ENCODE measurements at places on chromosomes 5 and 9.

GRCh38 chr5:108481355-108481931 is 99.5 kb upstream of the FBXL17 start:
- DNase-seq, result no peak

DNA sequence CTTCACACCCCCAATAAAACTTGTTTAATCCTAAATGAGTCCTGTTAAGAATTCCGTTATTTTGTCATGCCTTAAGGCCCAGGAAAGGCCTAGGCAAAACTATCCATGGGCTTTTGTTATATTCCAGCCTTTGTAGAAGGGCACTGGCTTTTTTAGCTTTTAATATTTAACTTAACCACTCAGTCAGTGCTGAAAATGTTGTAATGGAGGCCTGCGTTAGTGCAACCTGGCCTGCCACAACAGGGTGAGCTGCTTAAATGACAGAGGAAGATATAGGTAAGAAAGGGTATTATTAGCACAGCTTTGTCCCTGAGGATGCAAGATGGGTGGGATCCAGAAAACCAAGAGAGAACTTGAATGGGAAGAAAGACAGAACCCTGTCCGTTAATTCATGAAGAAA is 40.2 kb upstream of the PCAT7 start:
- DNase-seq, result no peak

DNA sequence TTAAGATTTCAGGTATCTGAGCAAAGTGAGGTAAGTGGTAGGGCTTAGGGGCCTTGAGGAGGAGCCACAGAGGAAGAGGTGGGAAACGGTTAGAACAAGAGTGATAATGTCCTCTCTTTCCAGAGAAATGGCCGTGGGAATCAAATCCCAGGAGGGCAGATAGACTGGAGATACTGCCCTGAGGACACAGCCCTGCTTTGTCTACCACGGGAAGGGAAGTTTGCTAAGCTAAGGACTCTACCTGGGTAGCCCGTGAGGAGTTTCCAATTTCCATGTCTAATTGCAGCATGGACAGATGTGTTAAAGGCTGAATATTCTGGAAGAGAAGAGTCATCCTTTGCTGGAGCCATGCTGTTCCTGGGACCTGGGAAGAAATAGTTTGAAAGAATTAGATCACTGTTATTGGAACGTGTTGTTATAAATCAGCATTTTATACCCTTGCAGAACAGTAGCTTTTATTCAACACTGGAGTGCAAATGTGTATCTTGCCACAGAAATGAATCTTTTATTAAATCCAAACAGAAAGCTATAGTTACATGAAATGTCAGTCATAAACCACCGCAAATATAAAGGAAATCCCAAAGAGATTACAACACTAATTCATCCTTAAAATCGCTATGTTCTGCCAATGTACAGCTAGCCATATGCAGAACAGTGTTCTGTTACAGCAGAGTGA is 133.2 kb upstream of the LHFPL2 start:
- DNase-seq, result no peak

- DNase-seq, result no peak
Measured at GRCh38 chr9:116160676-116161571, 7.3 kb downstream of the PAPPA start.

DNA sequence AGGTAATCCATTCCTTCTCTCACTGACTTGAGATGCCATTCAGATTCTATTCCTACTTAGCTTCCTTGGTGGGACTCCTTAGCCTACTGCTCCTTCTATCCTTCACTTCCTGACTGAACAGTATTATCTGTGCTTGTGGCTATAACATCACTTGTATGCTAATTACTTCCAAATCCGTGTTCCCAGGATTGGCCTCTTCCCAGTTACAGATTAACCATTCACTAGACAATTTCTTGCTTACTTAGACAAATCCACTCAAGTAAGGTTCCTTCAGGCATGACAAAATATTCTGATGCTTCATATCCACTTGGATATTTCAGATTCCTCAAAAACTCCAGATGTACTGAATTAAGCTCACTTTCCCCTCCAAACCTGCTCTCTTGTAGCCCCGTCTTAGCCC is 18.3 kb downstream of the LIFR start:
- DNase-seq, result no peak

- no peak for DNase-seq
Measured at GRCh38 chr9:119951591-119951990, 582.4 kb upstream of the BRINP1 start.

DNA sequence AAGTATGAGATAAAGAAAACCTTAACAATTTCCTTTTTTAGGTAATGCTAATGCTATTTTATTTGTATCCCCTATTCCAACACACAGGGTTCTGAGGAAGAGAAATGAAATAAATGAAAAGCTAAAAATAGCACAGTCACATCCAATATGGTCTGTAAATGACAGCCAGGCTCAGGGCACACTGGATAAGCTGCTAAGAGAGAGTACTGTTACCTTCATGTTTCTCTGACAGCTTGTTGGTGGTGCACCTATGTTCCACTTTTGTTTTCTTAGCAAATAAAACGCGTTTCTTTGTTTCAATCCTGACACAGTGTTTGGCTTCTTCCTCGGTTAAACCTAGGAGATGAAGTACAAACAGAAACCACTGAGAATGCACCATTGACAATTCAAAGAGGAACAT is 41.3 kb downstream of the C6 start:
- no peak for DNase-seq

DNA sequence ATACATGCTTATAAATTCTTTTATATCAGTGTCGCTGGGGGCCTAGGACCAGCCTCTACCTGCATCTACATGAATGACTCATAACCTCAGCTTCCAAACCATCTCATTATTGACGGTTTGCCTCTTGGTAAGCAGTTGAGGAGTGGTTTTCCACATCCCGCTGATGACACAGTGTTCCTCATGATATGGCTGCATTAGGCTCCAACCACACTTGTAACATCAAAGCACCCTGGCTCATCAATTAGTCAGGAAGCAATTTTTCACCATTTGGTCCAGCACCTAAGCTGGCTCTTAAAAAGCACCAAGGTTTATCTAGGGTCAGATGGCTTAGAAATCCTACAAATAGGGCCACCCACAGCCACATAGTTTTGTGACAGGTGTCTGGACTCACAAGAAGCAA is 402.4 kb downstream of the ARHGEF28 start:
- no peak for DNase-seq

GRCh38 chr5:80594810-80595209 is 24.7 kb upstream of the ANKRD34B start:
- no peak for DNase-seq

DNA sequence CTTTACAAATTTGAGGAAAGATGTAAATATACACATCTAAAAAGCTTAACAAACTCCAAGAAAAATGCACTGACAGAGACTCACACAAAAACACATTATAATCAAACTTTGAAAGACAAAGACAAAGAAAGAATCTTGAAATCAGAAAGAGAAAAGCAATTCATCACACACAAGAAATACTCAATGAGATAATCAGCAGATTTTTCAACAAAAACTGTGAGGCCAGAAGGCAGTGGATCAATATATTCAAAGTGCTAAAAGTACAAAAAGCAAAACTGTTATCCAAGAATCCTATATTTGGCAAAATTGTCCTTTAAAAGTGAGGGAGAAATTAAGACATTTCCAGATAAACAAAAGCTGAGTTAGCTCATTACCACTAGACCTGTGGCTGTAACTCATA is 6.1 kb downstream of the TPD52L3 start:
- no peak for DNase-seq

- peak; percentile 83 for DNase-seq
Measured at GRCh38 chr9:136631038-136632000, 31.4 kb upstream of the EGFL7 start.

- DNase-seq, result no peak
Measured at GRCh38 chr9:99873531-99873930, 32.9 kb upstream of the STX17 start.

DNA sequence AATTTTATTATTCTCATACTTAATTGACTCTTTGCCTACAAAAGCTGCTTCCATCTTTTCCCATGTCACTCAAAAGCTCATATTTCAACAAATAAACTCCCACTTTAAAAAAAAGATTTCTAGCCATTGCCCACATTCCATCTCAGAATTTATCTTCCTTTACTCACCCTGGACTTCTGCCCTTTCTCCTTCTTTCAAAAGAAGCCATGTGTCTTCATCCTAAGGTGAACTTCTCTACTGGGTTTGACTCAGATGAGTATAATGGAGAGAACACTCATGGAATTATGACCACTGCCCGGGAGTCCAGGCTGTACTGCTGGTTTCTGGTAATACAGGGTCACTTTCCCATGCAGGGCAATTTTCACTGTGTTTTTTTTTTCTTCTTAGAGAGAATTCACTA is 548.5 kb upstream of the ZNF462 start:
- no peak for DNase-seq

DNA sequence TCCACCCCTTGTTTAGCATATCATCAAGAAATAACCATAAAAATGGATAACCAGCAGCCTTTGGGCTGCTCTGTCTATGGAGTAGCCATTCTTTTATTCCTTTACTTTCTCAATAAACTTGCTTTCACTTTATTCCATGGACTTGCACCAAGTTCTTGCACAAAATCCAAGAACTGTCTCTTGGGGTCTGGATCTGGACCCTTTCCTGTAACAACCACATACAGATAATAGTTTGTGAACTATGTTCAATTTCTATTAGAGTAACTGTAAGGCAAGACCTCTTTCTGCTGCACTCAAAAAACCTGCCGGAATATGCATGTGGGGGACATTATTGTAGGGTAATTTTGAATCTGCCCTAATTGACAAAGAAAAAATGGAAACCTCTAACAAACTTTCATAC is 66.9 kb upstream of the TMEM215 start:
- DNase-seq, result no peak

- peak; percentile 60 for DNase-seq
Measured at GRCh38 chr5:141040771-141041426, 10.3 kb upstream of the PCDHB1 start.

DNA sequence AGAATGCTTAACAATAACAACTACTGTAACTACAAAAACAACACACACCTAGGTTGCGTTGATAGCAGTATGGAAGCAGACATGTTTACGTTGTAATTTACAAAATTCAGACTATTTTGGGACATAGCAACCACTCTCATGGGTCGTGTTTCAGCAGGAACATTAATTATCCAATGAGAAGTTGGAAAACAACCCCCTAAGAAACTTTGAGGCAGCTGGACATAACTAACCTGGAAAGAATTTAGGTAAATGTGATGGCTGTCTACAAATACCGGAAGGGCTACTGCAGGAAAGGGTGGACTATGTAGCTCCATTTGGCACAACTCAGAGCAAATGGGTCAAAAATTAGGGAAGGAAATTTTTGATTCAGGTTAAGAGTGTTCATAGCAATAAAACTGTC is 409.3 kb downstream of the ADGRV1 start:
- no peak for DNase-seq

DNA sequence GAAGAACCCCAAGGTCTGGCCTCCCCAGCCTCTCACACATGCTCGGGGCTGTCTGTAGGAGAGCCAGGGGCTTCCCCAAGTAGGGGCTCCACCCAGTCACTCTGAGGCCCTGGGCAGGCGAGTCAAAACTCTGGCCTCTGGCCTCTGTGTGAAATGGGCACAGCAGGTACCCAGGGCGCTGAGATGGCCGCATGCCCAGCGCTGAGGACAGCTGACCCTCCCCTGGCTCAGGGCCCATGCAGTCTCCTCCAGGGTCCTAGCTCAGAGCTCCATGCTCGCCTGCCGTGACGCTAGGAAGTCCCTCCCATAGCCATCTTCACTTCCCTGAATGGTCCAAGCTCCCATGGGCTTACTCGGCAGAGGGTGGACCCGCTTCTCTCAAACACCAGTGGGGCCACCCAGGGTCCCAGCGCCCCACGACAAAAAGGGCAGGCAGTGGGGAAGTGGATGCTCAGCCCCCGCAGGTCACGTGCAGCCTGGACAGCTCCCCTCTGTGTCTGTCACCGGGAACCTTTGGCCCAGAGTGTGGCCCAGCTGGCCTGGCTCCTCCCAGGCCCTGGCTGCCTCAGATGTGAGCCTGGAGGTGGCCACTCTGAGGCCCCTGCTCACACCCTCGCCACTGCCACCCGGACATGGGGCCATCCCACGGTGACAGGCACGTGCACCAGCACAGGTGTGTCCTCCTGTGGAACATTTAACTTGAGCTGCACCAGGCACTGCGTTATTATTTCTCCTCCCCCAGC is 12.2 kb upstream of the VAV2 start:
- no peak for DNase-seq

GRCh38 chr9:102135768-102136167 is 397.3 kb upstream of the GRIN3A start:
- no peak for DNase-seq

- no peak for DNase-seq
Measured at GRCh38 chr9:70561111-70561510, 146.7 kb upstream of the KLF9 start.

- no peak for DNase-seq
Measured at GRCh38 chr9:124501771-124502320, 5.4 kb downstream of the NR5A1 start.

DNA sequence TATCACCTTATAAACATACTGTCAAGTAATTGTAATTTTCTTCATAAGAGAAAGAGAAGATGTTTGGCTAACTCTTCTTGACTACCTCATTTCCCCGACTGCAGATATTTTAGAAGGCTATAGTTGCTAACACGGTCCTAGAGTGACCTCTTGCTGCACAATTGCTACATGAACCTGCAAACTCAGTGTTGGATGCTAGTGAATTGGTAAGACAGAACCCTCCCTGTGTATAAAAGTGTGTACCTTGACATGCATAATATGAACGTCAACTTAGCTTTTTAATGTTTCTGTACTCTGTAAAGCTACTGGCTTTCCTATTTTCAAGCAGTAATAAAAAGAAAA is 46.7 kb upstream of the CER1 start:
- no peak for DNase-seq

GRCh38 chr9:127186806-127187205 is 64.4 kb upstream of the ANGPTL2 start:
- DNase-seq, result no peak

DNA sequence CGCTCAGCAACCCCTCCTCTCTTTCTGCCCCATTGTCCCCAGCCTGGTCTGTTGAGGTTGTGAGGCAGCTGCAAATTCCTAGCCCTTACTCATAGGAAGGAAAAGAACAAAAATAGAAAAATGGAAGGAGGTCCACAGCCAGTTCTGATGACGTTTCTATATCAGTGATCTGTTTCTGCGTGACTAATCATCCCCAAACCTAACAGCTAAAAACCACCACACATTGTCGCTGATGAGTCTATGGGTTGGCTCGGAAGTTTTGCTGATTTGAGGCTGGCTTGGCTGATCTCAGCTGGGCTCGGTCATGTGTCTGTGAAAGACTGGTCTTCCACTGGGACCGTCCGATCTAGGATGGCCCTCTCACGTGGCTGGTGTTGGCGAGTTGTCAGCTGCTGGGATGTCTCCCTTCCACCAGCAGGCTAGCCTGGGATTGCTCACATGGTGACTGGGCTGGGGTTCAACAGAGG is 200.6 kb upstream of the ZNF618 start:
- no peak for DNase-seq

- DNase-seq, result no peak
Measured at GRCh38 chr5:133756036-133756435, 143.7 kb upstream of the FSTL4 start.

- no peak for DNase-seq
Measured at GRCh38 chr5:8081179-8081578, 212.2 kb downstream of the MTRR start.

DNA sequence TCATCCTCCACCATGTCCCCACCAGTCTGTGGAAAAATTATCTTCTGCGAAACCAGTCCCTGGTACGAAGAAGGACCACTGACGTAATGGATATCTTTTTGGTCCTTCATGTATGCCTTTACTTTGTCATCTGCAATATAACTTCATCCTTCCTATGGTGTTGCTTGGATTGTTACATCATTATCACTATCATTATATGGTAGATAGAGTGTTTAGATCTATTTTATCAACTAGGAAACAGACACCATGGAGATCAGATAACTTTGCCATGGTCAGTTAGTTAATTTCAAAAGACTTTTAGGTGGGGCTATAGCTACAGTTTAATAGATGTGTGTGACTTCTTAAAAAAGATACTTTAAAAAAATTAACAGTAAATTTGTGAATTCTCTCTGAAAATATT is 23.8 kb upstream of the CAMLG start:
- no peak for DNase-seq

All from activated CD4-positive, alpha-beta T cell treated with anti-CD3 and anti-CD28 coated beads, Interleukin-2, amount 50 U/mL, for 1 hour (primary cell).